Esophagus squamous epithelium (tissue), 5 donors: ENCODE measurements at places on chromosomes 5 and 9.
A peak's percentile ranks its signal among the peaks of the same experiment; 100 is the strongest.

DNA sequence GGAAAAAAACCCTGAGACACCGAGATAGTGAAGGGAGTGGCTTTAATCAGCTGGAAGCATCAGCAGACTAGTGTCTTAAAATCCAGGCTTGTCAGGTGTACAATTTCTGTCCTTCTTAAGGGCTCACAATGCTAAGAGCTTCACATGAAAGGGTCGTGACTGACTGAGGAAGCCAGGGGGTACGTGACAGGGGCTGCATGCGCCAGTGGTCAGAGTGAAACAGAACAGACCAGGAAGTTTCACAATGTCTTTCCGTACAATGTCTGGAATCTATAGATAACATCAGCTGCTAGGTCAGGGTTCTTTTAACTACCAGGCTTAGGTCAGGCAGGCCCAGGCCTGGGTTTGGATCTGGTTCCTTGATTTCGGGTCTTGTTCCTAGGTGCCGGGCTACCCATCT is 253.0 kb downstream of the CDH10 start:
- H3K4me3 ChIP-seq, result no peak overlapping the region
- H3K36me3 ChIP-seq, result no peaks in the 10 kb centered on the region
- H3K27ac ChIP-seq, result no peak overlapping the region

- H3K27me3 ChIP-seq, result no peaks in the 10 kb centered on the region
- H3K27ac ChIP-seq, result peak overlapping the region; percentile 40
- H3K4me3 ChIP-seq, result no peak overlapping the region
- no peak for DNase-seq
- H3K4me1 ChIP-seq, result peaks cover 24% of the 10 kb centered on the region
Observed at GRCh38 chr5:54703133-54703532, 185.6 kb downstream of the SNX18 start.

- no peak overlapping the region for H3K27ac ChIP-seq
- H3K36me3 ChIP-seq, result no peaks in the 10 kb centered on the region
- H3K4me1 ChIP-seq, result peaks cover 47% of the 10 kb centered on the region
- H3K4me3 ChIP-seq, result no peak overlapping the region
Observed at GRCh38 chr9:137685035-137685740, 66.4 kb downstream of the EHMT1 start.

DNA sequence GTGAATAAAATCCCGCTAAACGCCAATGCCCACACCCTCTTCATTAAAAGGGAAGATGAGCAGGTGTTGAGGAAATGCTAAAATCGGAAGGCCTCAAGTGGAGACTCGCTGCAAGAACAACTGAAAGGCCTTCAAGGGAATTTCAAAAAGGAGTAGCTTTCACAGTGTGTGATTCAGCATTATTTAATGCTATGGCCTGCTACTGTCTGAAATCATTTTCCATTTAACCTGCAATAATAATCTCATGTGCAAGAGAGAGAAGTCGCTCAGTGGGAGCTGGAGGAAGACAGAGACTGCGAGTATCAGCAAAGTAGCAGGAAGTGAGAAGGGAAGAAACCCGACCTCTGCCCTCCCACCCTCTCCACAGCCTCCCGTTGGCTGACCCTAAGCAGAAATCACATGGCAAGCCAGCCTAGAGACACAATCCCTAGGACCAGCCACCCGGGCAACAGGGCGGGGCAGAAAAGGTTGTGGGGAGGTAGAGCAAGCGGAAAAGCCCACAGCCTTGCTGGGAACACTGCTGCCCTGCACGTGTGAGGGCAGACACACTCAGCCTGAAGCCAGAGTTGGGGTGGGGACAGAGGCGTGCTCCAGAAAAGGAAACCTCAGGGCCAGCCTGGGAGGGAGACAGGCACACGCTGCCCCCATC is 39.9 kb upstream of the CTSL start:
- H3K4me1 ChIP-seq, result no peaks in the 10 kb centered on the region
- DNase-seq, result no peak
- peak overlapping the region; percentile 27 for H3K27ac ChIP-seq
- no peaks in the 10 kb centered on the region for H3K36me3 ChIP-seq
- H3K4me3 ChIP-seq, result no peak overlapping the region

GRCh38 chr5:143757116-143757515 is 54.8 kb upstream of the HMHB1 start:
- no peaks in the 10 kb centered on the region for H3K36me3 ChIP-seq
- H3K4me1 ChIP-seq, result no peaks in the 10 kb centered on the region
- DNase-seq, result no peak
- H3K27ac ChIP-seq, result no peak overlapping the region
- H3K4me3 ChIP-seq, result no peak overlapping the region

- H3K27me3 ChIP-seq, result no peaks in the 10 kb centered on the region
- peak overlapping the region; percentile 4 for H3K4me3 ChIP-seq
- DNase-seq, result no peak
- H3K36me3 ChIP-seq, result peaks cover 7% of the 10 kb centered on the region
Observed at GRCh38 chr5:135386886-135387628, 12.0 kb downstream of the MACROH2A1 start.

DNA sequence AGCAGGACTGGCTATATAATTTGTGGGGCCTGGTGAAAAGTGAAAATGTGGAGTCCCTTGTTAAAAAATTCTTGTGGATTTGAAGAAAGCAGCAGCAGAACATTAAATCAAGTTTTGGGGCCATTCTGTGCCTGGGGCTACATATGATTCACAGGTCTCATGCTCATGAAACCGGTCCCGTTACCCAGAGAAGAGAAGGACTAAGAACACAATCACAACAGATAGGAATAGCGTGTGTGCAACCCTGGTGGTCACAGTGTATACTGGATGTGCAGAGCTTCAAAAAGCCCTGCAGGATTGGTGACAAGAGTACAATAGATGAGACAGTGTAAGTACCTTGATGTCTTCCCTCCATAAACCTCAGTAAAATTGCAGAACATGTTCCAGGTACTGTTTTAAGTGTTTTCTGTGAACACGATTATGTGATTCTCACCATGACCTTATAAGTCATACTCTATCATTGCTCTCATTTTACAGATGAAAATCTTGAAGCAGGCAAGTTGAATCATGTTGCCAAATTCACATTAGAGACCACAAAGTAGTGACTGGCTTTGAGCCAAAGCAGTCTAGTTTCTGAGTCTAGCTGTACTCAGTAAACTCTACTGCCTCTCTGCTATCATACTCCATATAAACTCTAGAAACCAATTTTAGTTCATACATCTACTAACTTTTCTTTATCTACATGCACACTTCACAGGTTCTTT is 636.5 kb downstream of the TAF11L14 start:
- no peaks in the 10 kb centered on the region for H3K4me1 ChIP-seq
- H3K27ac ChIP-seq, result no peak overlapping the region
- no peaks in the 10 kb centered on the region for H3K36me3 ChIP-seq
- no peaks in the 10 kb centered on the region for H3K27me3 ChIP-seq
- no peak for DNase-seq
- no peak overlapping the region for H3K4me3 ChIP-seq

GRCh38 chr9:135221951-135222631 is 134.6 kb downstream of the OLFM1 start:
- H3K4me3 ChIP-seq, result no peak overlapping the region
- no peak for DNase-seq
- H3K27me3 ChIP-seq, result no peaks in the 10 kb centered on the region
- H3K36me3 ChIP-seq, result no peaks in the 10 kb centered on the region
